ENCODE measurements at places on chromosomes 12 and 14.

GRCh38 chr14:100539003-100539660 lies 48.1 kb downstream of the BEGAIN start:
- DNase-seq = no peak
- no peaks in the 10 kb centered on the region for H3K36me3 ChIP-seq
- H3K4me1 ChIP-seq = no peaks in the 10 kb centered on the region
- no peak overlapping the region for H3K4me3 ChIP-seq
- H3K27ac ChIP-seq = no peak overlapping the region
- no peaks in the 10 kb centered on the region for H3K27me3 ChIP-seq

DNA sequence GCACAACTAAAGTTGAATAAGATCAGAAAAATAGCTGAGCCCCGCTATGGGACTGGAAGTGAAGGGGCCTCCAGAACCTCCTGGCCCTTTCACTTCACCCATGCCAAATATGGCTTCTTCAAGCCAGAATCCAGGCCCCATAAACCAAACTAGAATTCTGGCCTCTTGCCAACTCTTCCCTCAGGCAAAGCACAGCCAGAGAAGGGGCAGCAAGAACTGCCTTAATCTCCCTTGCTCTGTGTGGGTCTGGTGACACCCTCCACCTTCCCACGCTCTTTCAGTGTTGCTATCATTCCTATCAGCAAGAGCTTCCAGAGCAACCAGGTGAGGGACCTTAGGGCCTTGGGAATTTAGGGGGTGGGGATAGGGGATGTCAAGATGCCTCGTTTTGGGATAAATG lies 3.1 kb upstream of the PNMA1 start:
- no peaks in the 10 kb centered on the region for H3K4me1 ChIP-seq
- H3K36me3 ChIP-seq = peaks cover 58% of the 10 kb centered on the region
- no peaks in the 10 kb centered on the region for H3K27me3 ChIP-seq

DNA sequence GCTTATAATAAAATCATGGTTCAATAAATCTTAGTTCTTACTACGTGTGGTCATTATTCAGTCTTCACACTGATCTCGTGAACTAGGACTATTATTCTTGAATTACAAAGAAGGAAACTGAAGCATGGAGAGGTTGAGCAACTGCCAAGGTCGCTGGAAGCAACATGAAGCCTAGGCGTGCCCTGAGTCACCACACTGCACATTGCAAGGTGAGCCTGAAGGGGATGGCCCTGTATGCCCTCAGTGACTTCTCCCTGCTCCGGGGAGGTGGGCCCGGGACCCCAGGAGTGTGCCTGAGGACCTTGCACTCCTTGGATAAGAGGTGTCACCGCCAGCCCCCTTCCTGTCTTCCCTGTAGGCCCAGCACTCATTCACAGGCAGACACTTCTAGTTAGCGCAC lies 161.6 kb downstream of the CACNA1C start:
- no peak for DNase-seq
- H3K4me3 ChIP-seq = no peak overlapping the region
- no peaks in the 10 kb centered on the region for H3K4me1 ChIP-seq
- no peak overlapping the region for H3K27ac ChIP-seq
- no peaks in the 10 kb centered on the region for H3K36me3 ChIP-seq
- H3K27me3 ChIP-seq = no peaks in the 10 kb centered on the region

DNA sequence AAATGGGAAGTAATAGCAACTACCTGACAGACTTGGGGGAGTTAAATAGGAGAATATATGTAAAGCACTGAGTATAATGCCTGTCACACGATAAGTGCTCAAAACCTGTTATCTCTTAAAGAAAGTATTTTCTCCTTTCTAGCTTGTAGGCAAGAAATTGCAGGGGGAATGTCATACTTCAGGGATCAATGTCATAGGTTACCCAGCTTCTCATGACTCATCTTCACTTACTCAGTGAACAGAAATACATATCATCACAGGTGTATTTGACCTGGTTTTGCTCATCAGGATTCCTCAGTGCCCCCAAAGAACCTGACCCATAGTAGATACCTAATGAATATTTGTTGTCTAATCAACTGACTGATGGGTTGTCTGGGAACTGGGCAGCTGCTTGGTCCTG lies 285.0 kb upstream of the ATP2B1 start:
- no peaks in the 10 kb centered on the region for H3K36me3 ChIP-seq
- DNase-seq = no peak
- H3K4me1 ChIP-seq = peaks cover 13% of the 10 kb centered on the region
- no peak overlapping the region for H3K27ac ChIP-seq
- no peak overlapping the region for H3K4me3 ChIP-seq

Measured in effector memory CD4-positive, alpha-beta T cell (primary cell).